ENCODE measurements at places on chromosomes 7 and 10.

DNA sequence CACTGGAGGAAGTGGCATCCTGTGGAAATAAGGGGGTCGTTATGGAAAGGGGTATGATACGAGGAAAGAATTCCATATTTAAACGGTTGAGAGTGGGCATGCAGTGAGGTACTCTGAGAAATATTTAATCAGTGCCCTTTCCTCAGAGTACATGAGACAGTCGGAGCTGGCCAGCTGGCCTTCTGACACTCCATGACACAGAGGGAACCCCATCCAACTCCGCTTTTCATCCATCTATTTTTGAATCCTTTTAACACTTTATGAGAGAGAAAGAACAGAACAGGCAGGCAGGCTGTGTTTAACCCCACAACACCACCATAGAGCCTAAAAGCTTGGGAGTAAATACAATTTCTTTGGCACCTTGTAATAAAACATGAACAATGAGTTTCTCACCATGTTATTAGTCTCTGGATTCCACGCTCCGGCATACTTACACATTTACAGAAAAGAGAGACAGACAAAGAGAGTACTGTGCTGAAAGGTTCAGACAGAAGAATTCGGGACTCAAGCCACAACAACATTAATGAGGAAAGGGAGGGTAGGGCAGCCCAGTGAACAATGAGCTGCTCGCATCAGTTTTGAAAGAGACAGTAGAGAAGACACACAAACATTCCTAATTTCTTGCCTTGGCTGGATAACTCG is 124.2 kb upstream of the PDLIM1 start:
- no peak for DNase-seq

DNA sequence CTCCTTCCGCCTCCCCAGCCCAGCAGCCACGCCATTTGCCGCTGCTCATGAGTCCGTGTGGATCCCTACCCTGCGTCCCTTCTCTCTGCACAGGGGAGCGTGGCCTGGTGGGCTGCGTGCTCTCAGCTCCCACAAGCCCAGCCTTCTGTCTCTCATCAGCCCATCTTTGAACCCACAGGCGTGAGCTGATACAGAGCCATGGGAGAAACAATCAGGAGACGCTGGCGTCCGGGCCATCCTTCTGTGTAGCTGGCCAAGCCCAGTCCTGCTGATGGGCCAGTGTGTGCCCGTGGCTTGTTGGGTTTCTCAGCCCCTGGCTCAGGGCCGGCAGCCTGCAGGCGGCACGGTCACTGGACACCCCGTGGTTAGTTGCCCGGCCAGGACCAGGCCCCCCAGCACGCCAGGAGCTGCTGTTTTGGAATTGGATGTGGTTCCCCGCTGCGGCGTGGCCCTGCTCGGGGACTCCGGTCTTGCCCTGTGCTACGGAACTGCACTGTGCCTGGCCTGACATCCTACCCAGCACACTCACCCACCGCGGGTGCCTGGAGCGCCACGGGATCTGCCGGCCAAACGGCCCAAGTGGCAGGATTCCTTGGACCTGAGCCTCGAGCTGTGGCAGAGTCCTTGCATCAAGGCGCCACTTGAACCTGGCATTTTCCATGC is 88.9 kb downstream of the ELFN1 start:
- DNase-seq, result no peak

DNA sequence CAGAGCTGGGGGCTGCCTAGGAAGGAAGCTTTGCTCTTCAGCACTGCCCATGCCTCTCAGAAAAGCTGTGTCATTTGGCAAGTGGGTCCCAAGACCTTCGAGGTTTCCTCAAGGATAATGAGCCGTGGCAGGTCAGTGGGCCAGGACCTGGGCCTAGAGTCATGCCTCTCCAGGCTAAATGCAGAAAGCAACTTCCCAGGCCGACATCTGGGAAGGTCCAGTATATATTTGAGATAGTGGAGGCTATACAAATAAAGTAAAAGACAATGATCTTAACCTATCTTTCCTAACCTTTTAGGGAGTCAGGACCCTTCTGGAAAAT is 2.4 kb upstream of the HOXA10 start:
- DNase-seq, result no peak

- peak; percentile 91 for DNase-seq
Measured at GRCh38 chr7:123748734-123749536, at the start of gene WASL. TSS of gene WASL (minus strand) at chr7:123749003. CDS start at chr7:123748734, 269 bp downstream.

DNA sequence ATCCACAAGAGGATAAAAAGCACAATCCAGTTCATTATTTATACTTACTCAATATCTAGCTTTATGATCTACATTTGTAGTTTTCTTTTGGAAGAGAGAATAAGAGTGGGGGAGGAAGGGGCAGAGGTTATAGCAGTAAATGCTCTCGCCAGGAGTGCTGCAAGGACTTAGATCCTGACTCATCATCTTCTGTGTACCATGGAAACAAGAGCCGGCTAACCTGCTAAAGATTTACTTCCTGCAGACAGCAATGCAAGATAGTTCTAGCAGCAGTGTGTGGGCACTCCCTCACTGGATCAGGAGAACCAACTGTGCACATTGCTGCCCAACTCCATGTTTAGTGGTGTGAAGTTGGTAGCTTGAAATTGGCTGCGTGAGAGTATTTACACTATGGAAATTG is 47.7 kb upstream of the TRIL start:
- peak; percentile 69 for DNase-seq

DNA sequence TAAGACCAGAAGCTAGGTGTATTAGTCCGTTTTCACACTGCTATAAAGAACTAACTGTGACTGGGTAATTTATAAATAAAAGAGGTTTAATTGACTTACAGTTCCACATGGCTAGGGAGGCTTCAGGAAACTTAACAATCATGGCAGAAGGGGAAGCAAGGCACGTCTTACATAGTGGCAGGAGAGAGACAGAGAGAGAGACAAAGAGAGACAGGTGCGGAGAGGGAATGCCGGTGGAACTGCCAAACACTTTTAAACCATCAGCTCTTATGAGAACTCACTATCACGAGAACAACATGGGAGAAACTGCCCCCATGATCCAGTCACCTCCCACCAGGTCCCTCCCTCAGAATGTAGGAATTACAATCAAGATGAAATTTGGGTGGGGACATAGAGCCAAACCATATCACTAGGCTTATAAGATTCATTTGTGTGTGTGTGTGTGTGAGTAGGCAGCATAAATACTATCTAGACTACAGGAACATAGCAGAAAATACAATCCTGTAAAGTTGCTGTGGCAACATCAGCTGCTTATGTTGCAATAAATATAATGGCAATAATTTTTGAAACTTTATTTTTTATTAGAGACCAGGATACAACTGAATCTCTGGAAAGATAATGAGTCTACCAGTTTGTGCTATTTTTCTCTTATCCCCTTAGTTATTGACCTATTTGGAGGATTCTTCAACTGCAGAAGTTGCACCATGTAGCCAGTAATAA is 77.1 kb downstream of the NRF1 start:
- no peak for DNase-seq

- no peak for DNase-seq
Measured at GRCh38 chr7:131057794-131058070, 269.9 kb upstream of the MKLN1 start.

GRCh38 chr7:102044641-102044983 is 227.2 kb downstream of the CUX1 start:
- no peak for DNase-seq

- peak; percentile 99 for DNase-seq
Measured at GRCh38 chr7:106425017-106425719, 140.4 kb upstream of the NAMPT start.

GRCh38 chr7:150322114-150322832 is 882 bp upstream of the LRRC61 start:
- no peak for DNase-seq

DNA sequence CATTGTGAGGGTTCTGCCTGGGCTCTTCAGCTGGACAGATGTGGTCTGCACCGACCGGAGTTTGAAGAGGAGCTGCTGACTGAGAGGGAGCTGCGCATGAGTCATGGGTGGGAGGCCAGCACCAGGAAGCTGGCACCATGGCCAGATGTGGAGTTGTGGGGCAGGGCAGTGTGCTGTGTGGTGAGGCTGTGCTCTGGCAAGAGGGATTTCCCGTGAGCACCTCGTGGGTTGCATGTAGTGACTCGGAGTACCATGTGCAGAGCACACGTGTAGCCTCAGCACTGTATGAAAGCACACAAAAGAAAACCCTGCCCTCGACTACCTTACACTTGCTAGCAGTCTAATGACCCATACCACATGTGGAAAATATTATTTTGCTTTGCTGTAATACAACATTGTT is 103.4 kb downstream of the WNT2 start:
- peak; percentile 27 for DNase-seq

- DNase-seq, result peak; percentile 97
Measured at GRCh38 chr7:155951554-155952158, 139.4 kb upstream of the SHH start.

DNA sequence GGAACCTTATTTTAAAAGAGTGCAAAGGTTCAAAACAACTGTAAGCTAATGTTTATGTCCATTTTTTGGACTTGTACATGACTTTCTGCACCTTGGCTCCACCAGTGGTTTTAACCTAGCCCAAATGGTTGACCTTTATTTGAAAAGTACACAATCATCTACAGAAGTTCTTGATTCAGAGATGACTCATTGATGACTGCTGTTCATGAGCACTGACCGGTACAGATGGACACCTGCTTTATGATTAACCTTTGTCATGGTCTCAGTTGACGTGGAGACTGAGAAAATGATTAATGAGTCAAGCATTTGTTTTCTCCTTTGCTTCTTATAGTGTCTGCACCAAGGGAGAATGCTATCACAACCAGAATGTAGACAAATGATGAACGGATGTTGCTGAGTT is 55.7 kb upstream of the PTER start:
- DNase-seq, result peak; percentile 19
